ENCODE measurements at places on chromosomes 3 and 15. TPM values are rescaled to one million over a fixed set of nuclear protein-coding genes. Genes with fewer than 3 reads are reported as not detected.

Gene UBA5
- 36.6 TPM for total RNA-seq

Gene CIP2A
- 31.8 TPM for total RNA-seq

Gene SYNPR
- not detected for total RNA-seq

DNA sequence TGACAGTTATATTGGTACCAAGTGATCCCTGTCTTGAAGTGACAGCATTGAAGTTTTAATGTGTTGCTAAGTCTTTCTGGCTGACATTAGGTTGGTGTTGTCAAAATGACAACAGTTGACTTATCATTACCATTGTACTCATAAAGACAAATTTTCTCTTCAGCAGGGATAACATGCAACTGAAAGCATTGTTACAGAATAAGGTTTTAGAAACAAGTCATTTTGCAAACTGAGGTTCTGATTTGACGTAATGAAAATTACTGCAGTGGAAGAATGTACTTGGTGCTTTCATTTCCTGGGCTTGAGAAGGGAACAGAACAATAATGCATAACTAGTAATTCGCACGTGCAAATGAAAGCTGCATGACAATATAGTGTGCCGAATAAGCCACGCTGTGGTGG, 75.1 kb downstream of the MOBP start:
- no peak for DNase-seq

DNA sequence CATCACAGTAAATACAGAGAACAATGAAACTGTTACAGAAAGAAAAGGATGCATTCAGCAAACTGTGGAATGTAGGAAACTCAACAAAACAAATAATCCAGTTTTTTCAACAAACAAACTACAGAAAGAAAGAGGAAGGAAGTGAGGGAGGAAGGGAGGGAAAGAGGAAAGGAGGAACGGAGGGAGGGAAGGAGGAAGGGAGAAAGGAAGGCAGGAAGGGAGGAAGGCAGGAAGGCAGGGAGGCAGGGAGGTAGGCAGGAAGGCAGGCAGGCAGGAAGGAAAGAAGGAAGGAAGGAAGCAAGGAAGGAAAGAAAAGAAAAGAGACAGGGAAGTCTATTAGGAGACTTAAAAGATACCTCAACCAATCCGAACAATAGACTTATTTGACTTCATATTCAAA, 135.7 kb downstream of the EFHB start:
- no peak for DNase-seq

DNA sequence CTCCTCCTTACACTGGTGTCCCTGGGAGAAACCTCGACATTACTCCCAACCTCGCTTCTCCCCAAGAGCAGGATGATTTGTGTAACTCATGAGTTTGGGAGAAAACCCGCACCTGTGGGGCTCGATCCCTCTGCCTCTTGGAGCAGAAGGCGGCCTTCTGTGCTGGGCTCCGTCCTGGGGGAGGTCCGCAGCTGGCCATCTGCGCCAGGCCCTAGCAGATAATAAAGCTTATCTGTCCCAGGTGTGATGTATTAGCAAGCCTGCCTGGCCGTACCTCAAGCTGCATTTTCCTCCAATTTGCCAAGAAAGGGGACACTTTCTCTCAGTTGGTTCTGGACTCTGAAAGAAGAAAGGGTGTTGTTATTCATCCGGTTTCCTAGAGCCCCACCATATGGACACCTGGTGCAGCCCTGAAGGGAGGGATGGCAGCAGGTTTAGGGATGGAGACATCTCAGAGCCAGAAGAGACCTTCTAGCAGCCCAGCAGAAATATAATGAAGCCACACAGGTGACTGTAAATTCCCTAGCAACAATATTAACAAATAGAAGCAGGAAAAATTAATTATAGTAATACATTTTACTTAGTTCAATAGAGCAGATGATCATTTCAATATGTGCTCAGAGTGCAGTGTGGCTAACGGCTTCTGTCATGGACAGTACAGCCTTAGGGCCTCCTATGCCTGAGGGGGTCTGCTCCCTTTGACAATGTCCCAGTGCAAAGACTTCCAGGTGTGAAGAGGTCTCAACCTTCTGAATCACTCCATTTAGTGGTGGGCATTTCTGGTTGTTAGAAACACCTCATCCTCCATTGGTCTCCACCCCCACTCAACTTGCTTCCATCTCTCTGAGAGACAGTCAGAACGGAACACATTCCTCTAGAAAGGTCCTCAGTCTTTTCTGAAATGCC, 94.8 kb downstream of the CPN2 start:
- peak; percentile 75 for DNase-seq

GRCh38 chr3:140447136-140447535, 230.7 kb upstream of the TRIM42 start:
- no peak for DNase-seq

DNA sequence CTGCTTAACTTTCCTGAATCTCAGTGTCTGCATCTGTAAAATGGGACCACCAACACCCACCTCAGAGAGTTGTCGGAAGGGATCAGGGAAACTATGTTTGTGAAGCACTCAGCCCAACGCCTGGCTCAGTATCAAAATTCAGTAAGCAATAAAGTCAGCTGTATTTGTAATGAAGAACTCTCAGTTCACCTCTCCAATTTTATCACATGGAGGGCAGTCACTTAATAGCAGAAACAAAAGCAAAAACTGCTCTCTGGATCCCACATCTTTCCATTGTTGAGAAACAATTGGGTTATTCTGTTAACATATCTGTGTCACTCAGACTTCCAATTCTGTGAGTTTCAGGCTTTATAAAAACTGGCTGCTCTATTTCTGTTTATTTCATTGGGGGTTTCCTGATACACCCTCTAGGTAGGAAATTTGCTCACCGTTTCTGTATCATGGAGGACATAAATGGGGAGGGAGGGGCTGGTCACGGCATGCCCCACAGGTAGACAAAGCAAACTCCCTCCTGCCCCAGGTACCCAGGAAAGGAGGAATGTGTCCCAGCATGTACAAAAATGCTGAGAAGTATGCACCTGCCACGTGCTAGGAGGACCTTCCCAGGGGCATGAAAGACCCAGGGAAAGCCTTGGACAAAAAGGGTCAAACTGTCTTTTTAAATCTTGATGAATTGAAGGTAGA, 81.4 kb upstream of the LMOD3 start:
- DNase-seq = no peak

DNA sequence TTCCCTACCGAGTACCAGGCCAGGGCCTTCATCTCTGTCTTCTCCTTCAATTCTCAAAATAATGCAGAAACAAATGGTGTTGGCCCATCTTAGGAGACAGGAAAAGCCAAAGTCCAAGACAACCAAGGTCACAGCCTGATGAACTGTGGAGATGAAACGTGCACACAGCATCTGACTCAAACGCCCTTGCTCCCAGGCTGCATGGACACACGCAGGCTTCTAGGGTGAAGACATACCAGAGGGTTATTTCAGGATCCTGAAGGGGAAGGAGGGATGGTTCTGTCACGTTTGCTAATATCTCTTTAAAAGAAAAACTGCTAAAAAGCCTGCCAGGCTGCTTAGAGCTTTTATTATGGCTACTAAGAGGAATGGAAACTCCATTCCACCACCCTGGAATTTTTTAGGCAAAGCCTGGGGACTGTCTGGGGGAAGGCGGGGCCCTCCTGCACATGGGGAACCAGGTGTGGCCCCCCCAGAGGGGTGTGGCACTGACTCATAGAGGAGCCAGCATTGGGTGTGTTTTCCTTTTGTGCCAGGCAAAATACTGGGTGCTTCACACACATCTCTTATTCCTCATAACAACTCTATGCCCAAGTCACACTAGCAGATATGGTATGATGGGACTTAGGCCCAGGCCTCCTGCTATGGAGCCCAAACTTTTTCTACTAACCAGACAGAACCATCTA, 62.9 kb downstream of the UMPS start:
- no peak for DNase-seq

DNA sequence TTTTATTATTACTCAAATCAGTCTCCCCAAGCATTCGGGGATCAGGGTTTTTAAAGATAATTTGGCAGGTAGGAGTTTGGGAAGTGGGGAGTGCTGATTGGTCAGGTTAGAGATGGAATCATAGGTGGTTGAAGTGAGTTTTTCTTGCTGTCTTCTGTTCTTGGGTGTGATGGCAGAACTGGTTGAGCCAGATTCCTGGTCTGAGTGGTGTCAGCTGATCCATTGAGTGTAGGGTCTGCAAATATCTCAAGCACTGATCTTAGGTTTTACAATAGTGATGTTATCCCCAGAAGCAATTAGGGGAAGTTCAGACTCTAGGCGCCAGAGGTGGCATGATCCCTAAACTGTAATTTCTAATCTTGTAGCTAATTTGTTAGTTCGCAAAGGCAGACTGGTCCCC, 20.6 kb upstream of the TRANK1 start:
- DNase-seq = no peak

All from K562 (cell line).